ENCODE measurements at places on chromosomes 7 and 10. TPM values are rescaled to one million over a fixed set of nuclear protein-coding genes. Genes with fewer than 3 reads are reported as not detected.

The DPYSL4 gene
- total RNA-seq = 3.0 TPM

The CTTNBP2 gene
- not detected for total RNA-seq

The BAIAP2L1 gene
- total RNA-seq = 65.0 TPM

- DNase-seq = no peak
These were observed 179.2 kb downstream of the RELN start for GRCh38 chr7:103810112-103810744.

GRCh38 chr7:47354831-47355541 lies 226.9 kb downstream of the TNS3 start:
- DNase-seq = no peak

- DNase-seq = no peak
These were observed 41.8 kb upstream of the ZNF488 start for GRCh38 chr10:47425813-47426419.

DNA sequence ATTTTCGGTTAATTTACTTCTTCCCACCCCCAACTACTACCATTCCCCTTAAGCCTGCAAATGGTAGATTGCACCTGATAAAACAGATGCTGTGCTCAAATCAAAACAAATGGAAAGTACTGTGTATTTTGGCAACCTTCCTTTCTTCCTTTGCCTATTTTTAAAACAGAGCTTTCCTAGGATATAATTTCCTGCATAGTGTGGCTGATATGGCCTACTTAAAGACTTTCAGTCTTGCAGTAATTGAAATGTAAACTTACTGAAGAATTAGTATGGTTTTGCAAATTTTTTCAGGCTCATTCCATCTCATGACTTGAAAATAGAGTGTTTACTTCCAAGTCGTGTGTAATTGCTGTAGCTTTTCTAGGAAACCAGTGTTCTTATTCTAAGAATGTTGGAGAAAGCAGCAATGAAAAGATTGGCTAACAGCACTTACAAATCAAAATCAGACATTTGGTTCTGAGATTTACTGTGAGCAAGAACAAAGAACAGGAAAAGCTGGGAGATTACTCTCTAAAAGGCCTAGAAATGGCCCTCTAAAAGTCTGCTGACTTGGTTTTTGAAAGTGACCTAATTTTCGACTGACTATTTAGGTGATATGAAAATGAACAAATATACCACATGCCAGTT lies 52.0 kb downstream of the REEP3 start:
- DNase-seq = no peak

- no peak for DNase-seq
These were observed 386 bp downstream of the ABHD11 start for GRCh38 chr7:73738220-73738611.

GRCh38 chr10:612696-613095 lies 76.8 kb downstream of the DIP2C start:
- DNase-seq = no peak

DNA sequence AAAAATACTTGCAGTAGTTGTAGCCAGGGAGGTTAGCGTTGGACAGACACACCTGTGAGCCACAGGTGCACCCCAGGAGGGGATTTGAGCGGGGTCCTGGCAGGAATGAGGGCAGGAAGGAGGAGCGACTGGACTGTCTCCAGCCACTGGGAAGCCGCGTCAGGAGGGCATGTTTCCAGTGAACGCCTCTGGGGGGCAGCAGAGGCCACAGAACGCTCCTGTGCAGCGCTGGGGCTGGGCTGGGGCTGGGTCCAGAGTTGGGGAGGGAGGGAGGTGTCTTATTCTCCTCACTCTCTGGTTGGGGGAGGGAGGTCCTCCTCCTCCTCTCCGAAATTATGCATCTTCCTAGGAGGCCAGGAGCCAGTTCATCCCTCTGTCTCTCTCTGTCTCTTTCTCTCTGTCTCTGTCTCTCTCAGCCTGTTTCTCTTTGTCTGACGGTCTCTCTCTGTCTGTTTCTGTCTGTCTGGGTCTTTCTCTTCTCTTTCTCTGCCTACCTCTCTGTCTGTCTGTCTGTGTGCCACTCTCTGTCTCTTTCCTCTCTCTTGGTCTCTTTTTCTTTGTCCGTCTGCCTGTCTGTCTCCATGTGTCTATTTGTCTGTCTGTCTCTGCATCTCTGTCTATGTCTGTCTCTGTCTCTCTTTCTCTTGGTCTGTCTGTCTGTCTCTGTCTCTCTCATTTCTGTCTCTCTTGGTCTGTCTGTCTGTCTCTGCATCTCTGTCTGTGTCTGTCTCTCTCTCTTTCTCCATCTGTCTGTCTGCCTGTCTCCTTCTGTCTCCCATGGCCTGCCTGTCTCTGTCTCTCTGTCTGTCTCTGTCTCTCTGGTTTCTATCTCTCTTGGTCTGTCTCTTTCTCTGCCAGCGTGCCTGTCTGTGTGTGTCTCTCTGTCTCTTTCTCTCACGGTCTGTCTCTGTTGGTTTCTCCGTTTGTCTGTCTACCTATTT lies 9.9 kb upstream of the PSMG3 start:
- DNase-seq = peak; percentile 38

DNA sequence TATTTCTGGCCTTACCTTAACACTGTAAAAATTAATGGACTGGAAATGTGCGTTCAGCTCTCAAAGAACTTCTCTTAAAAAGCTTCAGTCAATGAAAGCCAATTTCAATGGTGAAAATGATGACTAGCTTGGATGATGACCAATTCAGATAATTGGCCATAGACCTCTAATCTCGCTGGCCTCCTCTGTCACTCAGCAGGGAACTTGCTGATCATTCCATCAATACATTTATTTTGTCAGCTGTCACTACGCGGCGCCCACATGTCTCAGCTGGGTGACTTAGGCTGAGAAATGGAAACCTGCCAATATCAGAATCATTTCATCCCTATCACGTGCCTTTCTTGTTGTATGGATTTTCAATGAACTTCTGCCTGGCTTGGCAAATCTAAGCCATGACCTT lies 673.0 kb upstream of the AUTS2 start:
- no peak for DNase-seq

- no peak for DNase-seq
These were observed 9.4 kb downstream of the SCRN1 start for GRCh38 chr7:29980151-29980550.

Measured in mammary epithelial cell (primary cell).